NCI-H187 treated with DMSO at 0.1 percent for 48 hours (cell line): ENCODE measurements at places on chromosomes 2 and 18.

DNA sequence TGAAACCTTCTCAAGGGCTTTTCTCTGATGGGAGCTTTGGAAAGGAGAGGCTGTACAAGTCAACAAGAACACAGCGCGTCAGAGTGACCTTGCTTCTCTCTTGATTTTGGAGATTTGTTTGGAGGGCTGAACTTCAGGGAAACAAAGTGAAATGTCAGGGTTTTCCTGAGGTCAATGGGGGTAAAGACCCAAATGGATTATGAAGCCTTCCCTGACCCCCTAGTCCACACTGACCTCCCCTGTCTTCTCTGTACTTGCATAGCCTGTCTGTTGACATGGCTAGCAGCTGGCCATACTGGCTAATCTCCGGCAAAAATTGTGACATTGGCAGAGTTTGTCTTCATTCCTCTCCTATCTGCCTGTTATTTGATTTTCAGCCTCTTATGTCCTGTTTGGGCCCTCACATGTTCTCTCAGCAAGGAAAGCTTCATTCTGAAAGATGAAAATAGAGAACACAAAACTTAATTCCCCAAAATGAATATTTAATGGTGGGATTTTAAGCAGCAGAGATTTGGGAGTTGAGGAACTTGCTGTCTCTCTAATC, 149.3 kb upstream of the HAAO start:
- DNase-seq = no peak

GRCh38 chr2:231384970-231385369, 10.5 kb upstream of the B3GNT7 start:
- DNase-seq = no peak

DNA sequence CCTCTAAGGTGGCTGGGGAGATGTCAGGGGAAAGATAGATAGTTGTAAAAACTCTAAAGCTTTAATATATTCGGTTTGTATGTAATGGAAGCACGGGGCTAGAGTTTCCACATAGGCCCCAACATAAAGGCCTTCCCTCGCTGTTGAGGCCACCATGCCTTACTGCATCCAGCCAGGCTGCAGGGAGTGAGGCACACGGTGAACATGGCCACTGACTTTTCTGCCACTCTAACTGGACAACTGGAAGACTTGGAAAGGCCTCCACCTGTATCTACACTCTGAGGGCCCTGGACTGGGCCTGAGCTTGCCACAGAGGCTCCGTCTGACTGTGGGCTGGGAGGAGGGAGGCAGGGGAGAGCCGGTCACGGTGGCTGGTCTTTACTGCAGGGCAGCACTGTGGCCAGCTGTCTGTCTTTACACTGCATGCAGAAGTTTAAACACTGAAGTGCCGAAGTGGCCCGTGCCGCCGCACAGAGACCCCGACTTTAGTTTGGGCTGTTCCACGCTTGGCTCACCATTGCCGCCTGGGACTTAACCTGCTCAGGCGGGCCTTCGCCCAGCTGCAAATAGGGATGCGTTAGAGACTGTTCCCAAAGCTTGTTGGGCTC, 66.7 kb downstream of the EMILIN2 start:
- DNase-seq = no peak

DNA sequence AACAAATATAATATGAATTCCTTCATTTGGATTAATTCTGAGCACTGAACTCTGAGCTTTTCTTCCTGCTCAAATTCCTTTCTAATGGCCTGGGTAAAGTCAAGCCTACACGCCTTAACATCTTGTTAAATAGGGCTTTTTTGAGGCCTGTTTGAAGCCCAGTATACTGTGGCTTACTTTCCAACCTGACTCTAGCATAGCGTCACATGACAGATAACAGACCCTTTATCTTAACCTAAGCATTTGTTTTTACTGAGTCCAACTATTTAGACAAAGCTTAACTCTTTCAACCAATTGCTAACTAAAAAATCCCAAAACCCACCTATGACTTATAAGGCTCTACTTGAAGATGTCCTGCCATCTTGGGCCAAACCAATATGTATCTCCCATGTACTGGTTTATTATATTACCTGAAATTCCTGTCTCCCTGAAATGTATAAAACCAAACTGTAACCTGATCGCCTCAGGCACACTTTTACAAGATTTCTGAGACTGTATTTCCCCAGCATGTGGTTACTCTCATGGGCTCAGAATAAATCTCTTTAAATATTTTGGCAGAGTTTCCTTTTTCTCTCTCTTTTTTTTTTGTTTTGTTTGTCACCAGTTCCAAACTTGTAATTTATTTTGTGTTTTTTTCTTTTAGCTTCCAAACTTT, 271.1 kb upstream of the VWC2L start:
- DNase-seq = no peak

DNA sequence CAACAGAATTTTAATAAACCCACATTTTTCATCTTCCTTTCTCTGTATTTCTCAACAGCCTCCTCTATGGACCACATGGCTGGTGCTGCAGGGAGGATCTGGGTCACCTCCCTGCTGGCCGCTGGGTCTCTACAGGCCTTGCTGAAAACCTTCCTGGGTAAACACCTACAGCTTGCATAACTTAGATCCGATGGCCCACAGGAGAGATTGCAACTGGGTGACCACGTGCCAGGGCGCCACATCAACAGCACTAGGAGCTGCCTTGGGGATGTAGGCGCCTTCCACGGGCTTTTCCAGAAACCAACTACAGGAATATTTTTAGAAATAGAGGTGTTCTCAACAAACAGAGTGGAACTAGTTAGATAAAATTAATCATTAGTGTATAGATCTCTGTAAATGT, 19.4 kb downstream of the TMEM18 start:
- DNase-seq = no peak

- no peak for DNase-seq
Measured at GRCh38 chr2:102636283-102636907, 17.0 kb downstream of the SLC9A2 start.

GRCh38 chr2:201806442-201807170, at the start of gene CDK15:
Gene CDK15, plus strand, starts transcription at chr2:201806537. Its CDS starts 128 bp downstream, at chr2:201806665.
- no peak for DNase-seq

GRCh38 chr2:141589314-141589713, 541.5 kb downstream of the LRP1B start:
- DNase-seq = no peak

- no peak for DNase-seq
Measured at GRCh38 chr2:72138011-72138881, 9.4 kb downstream of the CYP26B1 start.
